ENCODE measurements at places on chromosomes 5 and 9.
A peak's percentile ranks its signal among the peaks of the same experiment; 100 is the strongest.

- DNase-seq: no peak
Observed at GRCh38 chr5:121762426-121762825, 89.3 kb upstream of the FTMT start.

DNA sequence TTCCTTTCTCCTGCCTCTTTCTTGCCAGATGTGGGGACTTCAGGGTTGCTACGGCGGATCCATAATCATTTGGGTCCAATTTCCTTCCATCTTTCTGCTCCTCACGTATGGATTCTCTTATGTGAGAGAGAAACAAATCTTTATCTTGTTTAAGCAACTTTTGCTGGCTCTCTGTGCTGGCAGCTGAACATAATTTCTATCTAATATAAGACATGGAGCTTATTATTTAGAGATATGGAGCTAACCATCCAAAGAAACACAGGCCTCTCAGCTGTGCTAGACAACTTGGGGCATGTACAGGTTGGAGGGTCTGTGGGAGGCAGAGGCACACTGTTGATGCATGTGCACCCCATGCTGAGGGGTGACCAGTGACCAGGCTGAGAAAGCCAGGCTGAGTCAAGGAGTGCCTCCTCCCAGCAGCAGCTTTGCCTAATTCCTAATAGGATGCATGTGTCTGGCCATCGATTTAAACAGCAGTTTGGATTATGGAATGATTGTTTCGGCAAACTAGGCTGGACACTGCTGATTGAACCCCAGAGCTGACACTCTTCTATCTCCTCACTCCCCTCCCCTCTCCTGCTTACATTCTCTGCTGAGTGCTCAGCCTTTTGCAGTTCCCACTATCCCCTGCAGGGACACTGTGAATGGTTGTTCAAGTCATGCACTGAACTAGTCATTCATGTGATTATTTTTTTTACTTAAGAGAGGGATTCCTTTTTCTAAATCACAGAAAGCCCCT is 195.8 kb downstream of the ERCC6L2 start:
- peak; percentile 16 for DNase-seq

GRCh38 chr9:3237121-3237520 is 288.7 kb downstream of the RFX3 start:
- no peak for DNase-seq

GRCh38 chr9:88534456-88535225 is at the start of gene NXNL2:
NXNL2 (plus strand) TSS chr9:88535178; CDS start chr9:88535435, 257 bp downstream.
- peak; percentile 64 for DNase-seq

GRCh38 chr5:144310621-144311020 is 139.9 kb downstream of the KCTD16 start:
- no peak for DNase-seq

DNA sequence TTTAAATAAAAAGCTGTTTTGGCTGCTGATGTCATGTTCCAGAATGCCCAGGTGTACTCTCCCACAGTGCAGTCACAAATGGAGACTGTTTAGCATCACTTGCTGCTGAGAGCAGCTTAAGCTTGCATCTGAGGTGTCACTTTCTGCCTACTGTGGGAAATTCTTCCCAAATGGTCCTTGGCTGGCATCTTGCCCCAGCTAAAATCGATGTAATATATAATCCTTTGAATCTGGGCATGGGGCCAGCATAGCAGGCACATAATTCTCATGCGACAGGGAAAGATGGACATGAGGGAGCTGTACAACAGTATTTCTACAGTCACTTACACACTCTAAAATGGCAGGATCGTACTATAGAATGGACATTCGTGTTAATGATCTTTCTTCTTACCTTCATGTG is 144.3 kb downstream of the MACIR start:
- DNase-seq: no peak

- no peak for DNase-seq
Observed at GRCh38 chr5:177501874-177502678, 4.7 kb upstream of the PDLIM7 start.

- no peak for DNase-seq
Observed at GRCh38 chr5:172414531-172415361, 39.6 kb downstream of the SH3PXD2B start.

DNA sequence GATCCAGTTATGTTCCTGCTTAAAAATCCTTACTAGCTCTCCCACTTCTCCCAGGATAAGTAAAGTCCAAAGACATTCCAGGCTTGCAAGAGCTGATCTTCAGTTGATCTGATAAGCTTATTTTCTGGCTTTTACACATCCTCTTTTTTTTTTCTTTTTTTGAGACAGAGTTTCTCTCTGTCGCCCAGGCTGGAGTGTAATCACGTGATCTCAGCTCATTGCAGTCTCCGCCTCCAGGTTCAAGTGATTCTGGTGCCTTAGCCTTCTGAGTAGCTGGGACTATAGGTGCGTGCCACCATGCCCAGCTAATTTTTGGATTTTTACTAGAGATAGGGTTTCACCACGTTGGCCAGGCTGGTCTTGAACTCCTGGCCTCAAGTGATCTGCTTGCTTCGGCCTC is 37.3 kb upstream of the PTPN3 start:
- no peak for DNase-seq

DNA sequence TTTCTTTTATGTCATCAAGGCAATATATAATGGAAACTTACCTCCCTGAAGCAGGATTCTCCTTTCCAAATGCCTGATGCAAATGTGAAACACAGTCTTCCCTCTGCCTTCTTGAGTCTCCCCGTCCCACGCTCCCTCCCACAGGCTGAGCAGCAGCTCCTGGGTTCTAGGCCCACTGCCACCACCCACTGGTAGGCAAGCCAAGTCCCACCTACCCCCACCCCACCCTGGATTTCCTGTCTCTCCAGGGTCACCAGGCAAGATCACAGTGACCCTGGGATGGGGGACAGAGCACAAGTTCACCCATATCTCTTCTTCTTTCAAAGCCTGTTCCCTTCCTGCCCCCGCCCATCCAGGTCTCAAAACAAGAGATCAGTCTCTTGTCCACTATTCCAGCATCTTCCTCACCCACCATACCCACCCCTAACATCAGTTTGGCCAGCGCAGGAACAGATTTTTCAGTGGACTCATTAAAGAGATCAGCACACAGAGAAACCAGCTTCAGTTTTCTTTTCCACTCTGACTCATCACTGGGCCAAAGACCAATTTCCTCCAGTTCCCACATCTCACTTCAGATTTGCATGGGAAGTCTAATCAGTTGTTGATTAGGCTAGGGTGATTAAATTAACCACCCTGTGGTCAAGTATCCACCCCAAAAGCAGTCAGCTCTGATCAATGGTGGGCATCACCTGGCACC is 151.5 kb downstream of the ACTL7B start:
- DNase-seq: no peak

- no peak for DNase-seq
Observed at GRCh38 chr9:2741441-2742158, 24.3 kb downstream of the KCNV2 start.

- DNase-seq: no peak
Observed at GRCh38 chr5:756171-756570, 28.4 kb downstream of the ZDHHC11B start.

GRCh38 chr5:160097991-160098390 is 21.3 kb downstream of the PWWP2A start:
- no peak for DNase-seq

GRCh38 chr9:86945728-86946200 is 1.5 kb downstream of the GAS1 start:
- DNase-seq: no peak

GRCh38 chr9:5549658-5550650 is 39.6 kb downstream of the PDCD1LG2 start:
- no peak for DNase-seq

DNA sequence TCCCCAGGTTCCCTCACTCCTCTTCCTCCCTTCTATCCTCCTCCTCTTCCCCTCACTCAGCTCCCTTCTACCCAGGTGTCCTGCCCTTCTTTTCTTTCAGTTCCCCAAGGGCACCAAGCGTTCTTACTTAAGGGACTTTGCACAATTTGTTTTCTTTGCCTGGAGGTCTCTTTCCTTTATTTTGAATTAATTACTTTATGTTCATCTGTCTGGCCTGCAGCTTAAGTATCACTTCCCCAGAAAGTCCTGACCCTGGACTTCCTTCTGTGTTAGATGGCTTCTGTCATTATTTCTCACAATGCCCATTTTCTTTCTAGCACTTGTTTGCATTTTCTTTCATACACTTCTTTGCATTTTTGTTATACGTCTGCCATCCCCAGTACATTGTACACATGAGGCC is 350.6 kb downstream of the SH3GL2 start:
- DNase-seq: no peak

GRCh38 chr5:78624011-78624541 is 24.5 kb downstream of the LHFPL2 start:
- no peak for DNase-seq

- no peak for DNase-seq
Observed at GRCh38 chr5:131389096-131389868, 125.4 kb downstream of the CDC42SE2 start.

GRCh38 chr9:99296291-99296951 is 74.3 kb downstream of the SEC61B start:
- no peak for DNase-seq

DNA sequence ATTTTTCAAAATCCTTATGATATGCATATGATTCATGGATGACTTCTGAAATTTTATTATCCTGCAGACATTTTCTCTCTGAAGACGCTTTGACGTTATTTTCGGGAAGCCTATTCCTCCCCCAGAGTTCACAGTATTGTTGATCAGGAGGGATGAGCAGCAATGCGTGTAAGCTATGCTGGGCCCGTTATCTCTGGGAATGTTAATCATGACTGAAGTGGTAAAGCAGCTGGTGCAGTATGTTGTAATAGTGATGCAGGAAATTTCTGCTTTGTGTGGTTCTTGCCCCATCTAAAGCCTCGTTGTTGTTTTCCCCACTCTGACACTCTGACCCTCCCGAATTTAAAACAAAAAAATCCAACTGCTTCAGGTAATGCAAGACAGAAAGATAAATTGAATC is 1797.8 kb upstream of the WWC1 start:
- DNase-seq: no peak

GRCh38 chr5:135502836-135503520 is 32.8 kb downstream of the NEUROG1 start:
- DNase-seq: no peak
